ENCODE measurements at places on chromosomes 11 and 22.

- DNase-seq = peak; percentile 22
These were observed 30.7 kb downstream of the SLC22A25 start for GRCh38 chr11:63212742-63213141.

GRCh38 chr11:995752-996420 lies 40.6 kb downstream of the MUC6 start:
- DNase-seq = no peak

DNA sequence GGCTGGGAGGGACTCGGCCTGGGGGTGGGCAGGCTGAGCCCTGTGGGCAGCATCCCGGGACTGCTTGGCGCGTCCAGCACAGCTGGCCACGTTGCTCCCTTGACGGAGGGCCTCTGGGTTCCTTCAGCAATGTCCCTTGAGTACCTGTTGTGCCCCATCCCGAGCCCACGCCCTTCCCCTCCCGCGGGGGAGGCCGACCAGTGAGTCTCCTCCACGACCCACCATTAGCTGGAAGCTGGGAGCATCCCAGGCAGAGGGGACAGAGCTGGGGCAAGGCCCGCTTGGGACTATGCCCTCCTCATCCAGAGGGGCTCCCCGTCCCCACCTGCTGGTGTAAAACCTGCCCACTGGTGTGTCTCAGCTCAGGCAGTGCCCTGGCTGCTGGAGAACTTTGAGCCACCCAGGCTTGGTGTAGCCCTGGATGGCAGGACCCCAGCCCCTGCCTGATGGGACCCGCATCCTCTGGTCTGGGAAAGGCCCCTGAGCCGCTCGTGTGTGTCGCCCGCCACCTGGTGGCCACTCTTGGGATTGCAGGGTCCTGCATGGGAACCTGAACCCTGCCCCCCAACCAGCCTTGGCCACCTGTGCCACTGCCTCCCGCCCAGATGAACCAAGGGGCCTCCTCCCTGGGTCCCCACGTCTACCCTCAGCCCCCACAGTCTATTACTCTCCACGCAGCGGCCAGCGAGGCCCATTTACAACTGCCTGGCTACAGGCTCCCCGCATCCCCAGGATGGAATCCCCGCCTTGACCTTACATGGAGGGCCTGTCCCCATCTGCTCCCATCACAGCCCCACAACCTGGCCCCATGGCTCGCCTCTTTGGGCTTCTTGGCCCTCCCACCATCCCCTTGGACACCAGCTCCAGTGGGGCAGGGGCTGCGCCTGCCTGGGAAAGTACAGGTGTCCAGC lies 16.6 kb upstream of the ARHGAP8 start:
- peak; percentile 86 for DNase-seq

GRCh38 chr22:42642806-42643633 lies 2.6 kb upstream of the ATP5MGL start:
- DNase-seq = no peak

DNA sequence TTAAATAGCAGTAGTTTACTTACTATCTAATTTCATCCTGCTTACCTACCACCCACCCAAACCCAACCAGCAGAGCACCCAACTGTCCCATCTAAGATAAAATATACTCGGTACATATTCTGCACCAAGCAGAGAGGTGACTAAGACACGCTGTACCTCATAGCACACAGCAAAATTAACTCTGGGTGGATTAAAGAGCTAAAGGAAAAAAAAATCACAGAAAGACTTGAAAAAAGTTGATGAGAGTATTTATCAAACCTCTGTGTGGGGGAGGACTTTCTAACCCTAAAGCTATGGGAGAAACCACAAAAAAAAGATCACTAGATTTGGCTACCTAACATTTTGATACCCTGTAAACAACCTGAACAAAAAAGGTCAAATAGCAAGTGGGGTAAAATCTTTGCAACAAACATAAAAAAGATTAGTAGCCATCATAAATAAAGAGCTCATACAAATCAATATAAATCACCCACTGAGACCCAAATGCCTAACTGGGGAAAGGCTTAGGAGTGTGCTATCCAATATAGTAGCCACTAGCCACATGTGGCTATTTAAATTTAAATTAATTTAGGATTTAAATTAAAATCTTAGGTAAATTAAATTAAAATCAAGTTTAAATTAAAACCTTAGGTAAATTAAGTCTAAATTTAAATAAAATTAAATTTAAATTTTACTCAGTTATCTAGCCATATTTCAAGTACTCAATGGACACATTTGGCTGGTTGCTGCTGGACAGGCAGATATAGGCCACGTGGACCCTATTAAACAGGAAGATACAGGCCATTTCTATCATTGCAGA lies 25.6 kb upstream of the CD5 start:
- DNase-seq = no peak

DNA sequence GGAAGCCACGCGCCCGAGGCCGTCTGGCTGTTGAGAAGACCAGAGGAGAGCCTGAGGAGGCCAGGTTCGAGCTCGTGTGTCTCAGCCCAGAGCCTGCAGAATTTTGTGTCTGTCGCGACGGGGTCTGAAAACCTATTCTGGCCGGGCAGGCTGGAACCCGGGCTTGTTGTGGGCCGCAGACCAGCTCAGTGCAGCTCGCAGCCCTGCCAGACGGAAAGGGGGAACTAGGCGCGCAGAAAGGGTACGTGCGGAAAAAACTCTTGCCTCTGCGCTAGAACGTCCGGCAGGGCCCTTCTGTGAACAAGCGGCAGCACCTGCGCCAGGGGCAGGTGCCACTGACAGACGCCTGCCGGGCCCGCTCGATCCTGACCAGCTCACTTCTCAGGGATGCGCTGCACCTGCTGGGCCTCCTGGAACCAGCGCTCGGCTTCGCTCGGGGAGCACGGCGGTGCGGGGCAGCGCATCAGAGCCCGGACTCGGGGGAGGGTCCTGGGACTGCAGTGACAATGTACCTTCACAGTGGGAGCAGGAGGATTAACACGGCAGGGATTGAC lies 409.3 kb downstream of the BRD1 start:
- no peak for DNase-seq

GRCh38 chr11:115920841-115921480 lies 416.7 kb upstream of the CADM1 start:
- DNase-seq = no peak

DNA sequence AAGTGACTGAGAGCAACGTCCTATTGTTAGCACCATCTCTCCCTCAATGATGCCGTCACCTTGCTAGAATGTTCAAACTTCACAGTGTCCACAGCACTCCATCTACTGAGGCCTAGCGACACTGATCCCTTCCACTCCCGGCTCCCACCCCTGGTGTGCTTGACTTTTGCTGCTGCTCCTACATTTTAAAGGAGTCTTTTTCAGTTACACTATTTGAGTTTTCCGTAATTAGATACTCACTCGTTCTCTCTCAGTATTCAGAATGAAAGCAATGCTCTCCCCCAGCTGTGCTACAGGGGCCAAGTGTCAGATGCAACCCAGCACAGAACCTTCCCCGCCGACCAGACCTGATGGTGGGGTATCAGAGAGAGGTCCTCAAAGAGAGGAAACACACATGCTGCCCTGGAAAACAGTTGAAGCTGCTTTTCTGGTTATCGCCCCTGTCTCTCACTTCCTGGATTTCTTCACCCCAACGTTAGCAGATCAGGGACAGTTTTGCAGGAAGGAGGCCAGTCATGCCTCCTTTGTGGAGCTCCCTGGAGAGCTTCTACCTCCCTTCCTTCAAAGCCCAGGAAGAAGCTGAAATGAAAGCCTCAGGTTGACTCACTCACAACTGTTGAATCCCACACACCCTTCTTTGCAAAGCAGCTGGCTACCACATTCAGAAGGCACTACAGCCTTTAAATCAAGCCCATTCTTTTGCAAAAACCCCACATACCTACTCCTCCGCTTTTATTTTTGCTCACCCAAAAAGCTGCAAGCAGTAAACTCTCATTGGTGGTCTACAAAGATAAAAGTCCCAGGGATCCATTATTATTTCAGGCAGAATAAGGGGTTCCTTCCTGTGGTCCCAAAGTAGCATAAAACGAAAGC lies 23.5 kb downstream of the LARGE1 start:
- no peak for DNase-seq

DNA sequence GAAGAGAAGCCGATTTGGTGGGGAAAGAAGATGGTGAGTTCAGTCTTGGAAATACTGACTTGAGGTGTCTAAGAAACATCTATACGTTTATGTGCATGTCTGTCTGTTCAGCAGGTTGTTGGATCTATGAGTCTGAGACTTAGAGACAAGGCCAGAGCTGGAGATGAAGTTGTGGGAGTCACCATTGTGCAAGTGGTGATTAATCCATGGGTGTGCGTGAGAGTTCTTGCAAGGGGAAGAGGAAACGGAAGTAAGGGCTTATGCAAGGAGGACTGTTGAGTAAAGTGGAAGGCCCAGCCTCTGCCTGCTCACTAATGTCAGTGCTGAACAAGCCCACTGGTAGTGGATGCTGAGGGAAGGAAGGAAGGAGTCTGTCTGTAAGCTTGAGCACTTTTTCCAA lies 9.7 kb downstream of the TMEM45B start:
- peak; percentile 55 for DNase-seq

DNA sequence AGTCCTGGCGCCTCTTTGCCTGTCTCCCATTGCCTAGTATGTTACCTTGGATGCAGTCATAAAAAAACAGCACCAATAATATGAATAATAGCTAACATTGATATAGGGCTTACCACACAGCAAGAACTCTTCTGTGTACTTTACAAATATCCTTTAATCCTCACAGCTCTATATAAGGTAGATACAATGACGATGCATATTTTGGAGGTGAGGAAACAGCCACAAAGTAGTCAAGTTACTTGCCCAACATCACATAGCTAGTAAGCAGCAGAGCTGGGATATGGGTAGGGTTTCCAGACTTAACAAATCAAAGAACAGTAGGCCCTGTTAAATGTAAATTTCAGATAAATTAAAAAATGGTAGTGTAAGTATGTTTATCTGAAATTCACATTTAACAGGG lies 128.8 kb downstream of the ST3GAL4 start:
- DNase-seq = no peak

DNA sequence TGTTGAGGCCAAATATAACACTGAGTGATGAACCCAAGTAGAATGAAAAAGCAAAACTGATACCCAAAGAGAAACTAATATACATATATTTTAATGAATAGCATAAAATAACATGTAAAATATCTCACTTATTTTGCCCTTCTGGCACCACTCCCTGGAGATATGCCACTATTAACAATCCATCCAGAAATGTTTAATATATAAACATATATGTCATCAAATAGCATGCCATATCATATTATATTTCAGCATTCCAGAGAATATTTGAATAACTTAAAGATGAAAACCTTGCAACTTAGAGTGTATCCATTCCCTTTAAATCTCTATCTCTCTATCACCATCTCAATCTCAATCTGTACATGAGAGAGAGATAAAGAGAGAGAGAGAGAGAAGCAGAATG lies 1073.3 kb upstream of the RAG2 start:
- DNase-seq = no peak

DNA sequence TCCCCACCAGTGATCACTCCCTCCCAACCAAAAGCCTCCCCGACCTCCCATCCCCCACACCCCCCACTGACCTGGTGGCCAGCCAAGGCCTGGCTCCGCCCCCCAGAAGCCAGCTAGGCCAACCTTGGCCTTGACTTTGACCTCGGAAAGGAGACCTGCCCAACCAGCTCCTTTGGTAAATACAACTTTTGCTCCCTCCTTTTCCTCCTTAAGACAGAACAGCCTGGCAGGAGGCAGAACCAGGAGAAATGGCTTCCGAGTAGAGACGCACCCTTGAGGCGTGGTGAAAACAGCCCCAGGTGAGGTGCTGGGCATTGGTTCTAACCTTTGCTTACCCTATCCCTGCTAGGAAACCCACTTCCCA lies 27.0 kb downstream of the PLEKHA7 start:
- DNase-seq = peak; percentile 85

DNA sequence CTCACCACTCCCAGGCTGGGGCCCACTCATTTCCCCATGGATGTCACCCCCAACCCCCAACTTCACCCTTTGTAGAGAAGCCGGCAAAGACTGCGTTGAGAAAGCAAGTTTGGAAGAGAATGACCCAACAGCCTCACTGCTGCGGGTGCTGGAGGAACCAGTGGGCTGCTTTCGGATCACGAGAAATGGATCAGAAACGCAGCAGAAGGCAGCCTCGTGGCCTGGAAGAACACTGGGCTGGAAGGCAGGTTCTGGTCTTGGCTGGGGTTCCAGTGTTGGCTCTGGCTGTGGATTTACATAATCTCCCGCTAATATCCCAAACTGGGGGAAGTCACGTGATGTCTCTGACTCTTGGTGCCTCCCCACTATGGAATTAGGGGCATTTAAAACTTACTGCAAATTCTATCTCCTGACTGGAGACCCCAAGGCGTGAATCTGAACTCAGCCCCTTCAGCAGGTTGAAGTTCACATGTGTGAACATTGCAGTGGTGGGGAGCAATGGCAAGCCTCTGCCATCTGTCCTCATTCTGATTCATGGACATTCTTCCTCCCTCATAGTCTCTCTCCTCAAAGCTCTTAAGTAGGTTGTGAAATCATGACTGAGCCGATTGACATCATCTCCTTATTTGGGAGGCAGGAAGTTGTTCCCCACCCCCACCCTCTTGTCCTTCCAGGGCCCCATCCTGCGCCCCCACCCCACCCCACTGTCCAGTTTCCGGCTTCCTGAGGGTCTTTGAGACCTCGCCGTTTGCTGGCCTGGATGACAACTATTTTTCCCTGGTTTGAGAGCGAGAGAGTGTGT lies 37.0 kb upstream of the TIMP3 start:
- peak; percentile 32 for DNase-seq

- DNase-seq = no peak
These were observed 23.4 kb upstream of the PIK3C2A start for GRCh38 chr11:17230867-17231851.

DNA sequence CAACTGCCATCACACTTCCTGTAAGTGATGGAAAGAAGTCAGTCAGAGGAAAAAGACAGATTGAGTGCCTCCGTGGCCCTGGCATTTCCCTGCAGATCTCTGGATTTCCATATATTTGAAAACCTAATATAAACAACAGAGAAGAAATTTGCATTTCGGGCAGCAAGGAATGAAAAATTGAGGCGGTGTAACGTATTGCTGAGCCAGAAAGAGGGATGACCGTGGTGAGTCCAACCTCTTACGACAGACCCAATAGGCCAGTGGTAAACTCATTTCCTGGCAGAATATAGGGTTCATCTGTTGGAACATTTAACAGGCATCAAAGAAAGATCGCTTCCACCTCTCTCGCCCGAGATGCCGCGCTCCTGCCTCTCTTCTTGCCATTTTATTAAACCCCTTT lies 336.5 kb downstream of the MIAT start:
- no peak for DNase-seq

DNA sequence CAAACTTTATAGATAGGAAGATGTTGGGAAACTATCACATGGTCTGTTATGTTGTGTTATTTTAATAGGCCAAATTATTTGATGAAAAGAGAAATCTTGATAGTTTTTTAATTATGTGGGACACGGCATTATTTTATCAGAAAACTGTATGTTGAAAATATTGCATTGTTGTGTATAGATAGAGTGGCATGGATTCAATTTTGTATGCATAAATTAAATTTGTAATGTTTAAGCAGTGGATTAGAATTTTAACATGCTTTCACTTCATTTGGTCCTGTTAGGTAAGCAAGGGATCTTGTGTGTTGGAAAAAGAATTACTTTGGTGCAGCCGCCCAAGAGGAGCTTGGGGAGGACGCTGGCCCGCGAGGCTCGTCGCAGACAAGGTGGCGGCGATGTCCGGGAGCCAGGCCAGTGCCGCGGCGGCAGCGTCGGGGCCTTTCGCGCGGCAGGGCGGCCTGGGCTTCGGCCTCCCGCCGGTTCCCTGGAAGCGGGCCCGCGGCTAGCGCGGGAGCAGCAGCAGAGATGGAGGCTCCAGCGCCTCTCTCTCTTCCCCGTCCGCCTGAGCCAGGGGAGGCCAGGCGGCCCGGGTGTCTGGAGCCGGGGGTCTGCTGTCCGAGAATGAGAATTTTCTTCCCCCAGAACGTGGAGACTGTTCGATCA lies 82.7 kb downstream of the GGT1 start:
- DNase-seq = no peak

- DNase-seq = no peak
These were observed 96.9 kb downstream of the TRMU start for GRCh38 chr22:46432164-46433068.

Data from body of pancreas (tissue), 4 donors.